ENCODE measurements at places on chromosomes 11 and 22. TPM values are rescaled to one million over a fixed set of nuclear protein-coding genes. Genes with fewer than 3 reads are reported as not detected.
A peak's percentile ranks its signal among the peaks of the same experiment; 100 is the strongest.

GRCh38 chr11:65646288-65646957 is 8.5 kb downstream of the SIPA1 start:
- H3K27me3 ChIP-seq: no peaks in the 10 kb centered on the region
- H3K36me3 ChIP-seq: no peaks in the 10 kb centered on the region
- H3K4me1 ChIP-seq: no peaks in the 10 kb centered on the region
- H3K4me3 ChIP-seq: no peak overlapping the region

- DNase-seq: peak; percentile 24
- peak overlapping the region; percentile 82 for H3K27ac ChIP-seq
- H3K4me3 ChIP-seq: no peak overlapping the region
- H3K27me3 ChIP-seq: no peaks in the 10 kb centered on the region
- no peaks in the 10 kb centered on the region for H3K36me3 ChIP-seq
Observed at GRCh38 chr11:87422566-87422965, 384.8 kb downstream of the TMEM135 start.

DNA sequence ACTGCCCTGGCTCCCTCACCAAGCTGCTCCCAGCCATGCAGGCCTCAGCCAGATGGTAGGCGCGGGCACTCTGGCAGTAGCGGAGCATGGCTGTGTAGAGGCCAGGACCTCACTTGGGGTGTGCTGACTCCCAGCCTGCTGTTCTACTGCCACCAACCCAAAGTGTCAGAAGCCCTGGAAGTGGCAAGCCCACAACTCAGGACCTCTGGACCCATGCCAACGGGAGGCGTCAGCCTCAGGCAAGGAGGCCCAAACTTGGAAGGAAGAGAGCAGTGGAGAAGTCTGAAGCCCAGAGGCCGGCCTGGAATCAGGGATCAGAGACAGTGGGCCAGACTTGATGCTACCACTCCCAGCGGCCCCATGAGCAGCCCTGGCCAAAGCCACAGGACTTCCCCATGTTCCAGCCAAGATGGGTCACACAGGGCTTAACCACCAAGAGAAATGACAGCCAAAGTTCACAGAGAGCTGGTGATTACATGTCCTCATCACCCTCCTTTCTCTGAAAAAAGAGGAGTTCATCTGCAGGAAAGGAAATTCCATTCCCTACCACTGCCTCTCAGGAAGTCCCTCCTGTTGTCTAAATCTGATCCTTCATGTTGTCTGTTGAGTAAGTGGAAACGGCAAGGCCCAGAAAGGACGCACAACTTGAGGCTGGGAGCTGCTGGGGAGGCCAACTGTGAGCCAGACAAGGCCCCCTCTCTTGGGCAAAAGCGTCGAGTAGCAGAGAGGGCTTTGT is 4.4 kb downstream of the ARRB1 start:
- no peaks in the 10 kb centered on the region for H3K36me3 ChIP-seq
- no peak overlapping the region for H3K4me3 ChIP-seq
- H3K4me1 ChIP-seq: peaks cover 38% of the 10 kb centered on the region
- DNase-seq: peak; percentile 84

Gene P2RX3
- polyA plus RNA-seq: 0.62 TPM

Gene DSCAML1
- not detected for polyA plus RNA-seq

- H3K36me3 ChIP-seq: no peaks in the 10 kb centered on the region
- H3K27ac ChIP-seq: no peak overlapping the region
- H3K4me1 ChIP-seq: no peaks in the 10 kb centered on the region
- no peak overlapping the region for H3K4me3 ChIP-seq
Observed at GRCh38 chr22:44783581-44783980, 31.2 kb downstream of the ARHGAP8 start.

Data from cardiac muscle cell (in vitro differentiated cells and primary cell).